Progenitor cell of endocrine pancreas (in vitro differentiated cells): ENCODE measurements at places on chromosomes 7 and 10. TPM values are rescaled to one million over a fixed set of nuclear protein-coding genes. Genes with fewer than 3 reads are reported as not detected.

Gene CCDC172
- not detected in 2 replicates for total RNA-seq

Gene LRIT1
- total RNA-seq, result not detected in 2 replicates

Gene TRIM50
- total RNA-seq, result 10.9 and 11.2 TPM in 2 replicates

Gene TEX47
- not detected in 2 replicates for total RNA-seq

Gene CTAGE8
- total RNA-seq, result 7.2 and 8.9 TPM in 2 replicates

Gene ANKRD1
- 48.1 and 61.8 TPM in 2 replicates for total RNA-seq

Gene MOGAT3
- total RNA-seq, result not detected in 2 replicates

- peaks cover 2% of the 10 kb centered on the region for H3K36me3 ChIP-seq
- no peak overlapping the region for H3K27ac ChIP-seq
- no peak for DNase-seq
- H3K4me1 ChIP-seq, result peaks cover 1% of the 10 kb centered on the region
Measured at GRCh38 chr7:44310221-44310848, 15.1 kb downstream of the CAMK2B start.

DNA sequence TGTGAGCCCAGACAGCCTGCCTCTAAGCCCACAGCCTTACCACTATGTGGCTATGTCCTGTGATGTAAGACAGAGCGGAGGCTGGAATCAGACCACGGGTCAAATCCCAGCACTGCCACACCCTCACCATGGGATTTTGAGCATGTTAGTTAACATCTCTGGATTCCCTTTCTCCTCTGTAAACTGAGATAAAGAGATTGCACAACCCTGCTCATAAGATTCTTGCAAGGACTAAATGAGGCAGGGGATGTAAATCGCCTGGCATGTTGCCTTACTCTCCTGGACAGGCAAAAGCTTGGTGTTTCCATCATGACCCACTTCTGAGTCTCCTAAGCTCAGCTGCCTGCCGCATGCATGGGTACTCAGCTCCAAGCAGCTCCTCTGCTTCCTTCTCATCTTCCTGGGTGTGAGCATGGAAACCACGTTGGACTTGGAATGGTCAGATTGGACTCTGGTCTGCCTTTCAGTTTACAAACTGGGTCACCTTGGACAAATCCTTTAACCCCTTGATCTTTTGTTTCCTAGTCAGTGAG lies 41.3 kb upstream of the MTURN start:
- no peaks in the 10 kb centered on the region for H3K4me1 ChIP-seq
- no peaks in the 10 kb centered on the region for H3K27me3 ChIP-seq
- DNase-seq, result no peak
- H3K27ac ChIP-seq, result peak overlapping the region; percentile 13
- no peak overlapping the region for H3K4me3 ChIP-seq

DNA sequence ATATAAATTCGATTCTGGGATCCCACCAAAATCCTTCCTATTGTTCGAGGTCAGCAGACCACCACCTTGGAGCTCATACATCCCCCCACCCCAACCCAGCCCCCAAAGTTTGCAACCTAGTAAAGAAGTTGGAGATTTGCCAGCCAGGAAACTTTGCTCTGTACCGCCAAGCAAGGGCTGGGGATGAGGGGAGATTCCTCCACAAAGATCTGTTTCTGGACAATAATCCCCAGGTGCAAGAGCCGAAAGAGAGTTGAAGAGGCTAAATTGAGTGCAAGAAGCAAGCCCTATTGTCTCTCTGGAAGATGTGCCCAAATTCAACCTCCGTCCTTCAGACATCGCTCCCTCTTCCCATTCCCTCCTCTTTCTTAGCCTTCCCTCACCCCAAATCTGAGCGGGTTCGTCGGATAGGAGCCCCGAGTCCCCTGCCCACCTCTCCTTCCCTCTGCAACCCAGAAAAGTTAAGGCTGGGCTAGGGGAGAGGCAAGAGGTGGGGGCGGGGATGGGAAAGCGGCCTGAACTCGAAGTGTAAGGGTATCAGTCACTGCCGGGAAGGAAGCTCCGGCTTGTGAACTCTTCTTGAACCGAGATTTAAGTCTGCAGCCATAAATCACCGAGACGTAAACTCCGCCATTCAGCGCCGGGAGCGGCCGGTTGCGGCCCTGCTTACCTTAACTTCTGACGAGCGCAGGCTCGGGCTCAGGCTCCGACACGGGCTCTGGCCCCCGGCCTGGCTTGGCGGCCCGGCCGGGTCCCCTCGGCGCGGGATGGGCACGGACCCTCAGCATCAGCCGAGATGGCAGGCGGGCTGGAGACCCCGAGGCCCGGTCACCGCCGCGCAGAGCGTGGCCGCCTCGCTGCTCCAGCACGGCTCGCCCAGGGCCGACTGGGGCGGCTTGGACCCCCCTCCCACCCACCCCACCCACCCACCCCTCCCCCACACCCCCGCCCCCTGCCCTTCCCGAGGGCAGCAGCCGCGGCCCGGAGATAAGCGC lies 10.8 kb upstream of the HOXA2 start:
- H3K36me3 ChIP-seq, result peaks cover 23% of the 10 kb centered on the region
- no peaks in the 10 kb centered on the region for H3K27me3 ChIP-seq
- H3K4me3 ChIP-seq, result peak overlapping the region; percentile 97

GRCh38 chr7:121748546-121748945 lies 124.4 kb upstream of the PTPRZ1 start:
- no peaks in the 10 kb centered on the region for H3K36me3 ChIP-seq
- H3K4me1 ChIP-seq, result no peaks in the 10 kb centered on the region
- H3K27me3 ChIP-seq, result no peaks in the 10 kb centered on the region
- DNase-seq, result no peak
- H3K4me3 ChIP-seq, result no peak overlapping the region

GRCh38 chr7:29864656-29865055 lies 58.3 kb downstream of the WIPF3 start:
- H3K27me3 ChIP-seq, result no peaks in the 10 kb centered on the region
- no peak overlapping the region for H3K27ac ChIP-seq
- DNase-seq, result no peak
- no peaks in the 10 kb centered on the region for H3K4me1 ChIP-seq

GRCh38 chr10:112779025-112779770 lies 170.8 kb upstream of the TCF7L2 start:
- peaks cover 61% of the 10 kb centered on the region for H3K4me1 ChIP-seq
- DNase-seq, result no peak
- H3K27me3 ChIP-seq, result no peaks in the 10 kb centered on the region
- peak overlapping the region; percentile 57 for H3K27ac ChIP-seq
- H3K4me3 ChIP-seq, result no peak overlapping the region

GRCh38 chr7:2824678-2825461 lies 19.2 kb downstream of the GNA12 start:
- H3K27me3 ChIP-seq, result no peaks in the 10 kb centered on the region
- H3K4me3 ChIP-seq, result no peak overlapping the region
- no peak overlapping the region for H3K27ac ChIP-seq
- DNase-seq, result no peak
